ENCODE measurements at places on chromosomes 7 and 10.

DNA sequence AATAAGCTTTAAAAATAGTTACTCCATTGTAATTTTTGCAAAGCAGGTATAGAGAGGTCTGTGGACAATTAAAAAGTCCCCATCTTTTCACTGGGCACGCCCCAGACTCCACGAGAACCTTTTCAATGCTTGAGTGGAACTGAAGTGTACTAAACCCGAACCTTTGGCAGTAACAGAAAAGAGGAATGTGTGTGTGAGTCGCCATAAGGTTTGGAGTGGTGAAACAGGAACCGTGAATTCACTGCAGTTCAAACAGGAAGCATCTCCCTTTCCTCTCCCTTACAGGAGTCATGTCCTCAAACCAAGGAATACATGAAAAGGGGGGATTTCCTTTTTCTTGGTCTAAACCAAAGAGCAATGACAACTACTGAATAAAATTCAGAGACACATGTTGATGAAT, 23.2 kb downstream of the NDUFB2 start:
- DNase-seq = no peak

GRCh38 chr7:101781439-101781838, 36.0 kb upstream of the CUX1 start:
- DNase-seq = no peak

GRCh38 chr10:5575144-5575481, 50.4 kb downstream of the CALML3 start:
- DNase-seq = no peak

DNA sequence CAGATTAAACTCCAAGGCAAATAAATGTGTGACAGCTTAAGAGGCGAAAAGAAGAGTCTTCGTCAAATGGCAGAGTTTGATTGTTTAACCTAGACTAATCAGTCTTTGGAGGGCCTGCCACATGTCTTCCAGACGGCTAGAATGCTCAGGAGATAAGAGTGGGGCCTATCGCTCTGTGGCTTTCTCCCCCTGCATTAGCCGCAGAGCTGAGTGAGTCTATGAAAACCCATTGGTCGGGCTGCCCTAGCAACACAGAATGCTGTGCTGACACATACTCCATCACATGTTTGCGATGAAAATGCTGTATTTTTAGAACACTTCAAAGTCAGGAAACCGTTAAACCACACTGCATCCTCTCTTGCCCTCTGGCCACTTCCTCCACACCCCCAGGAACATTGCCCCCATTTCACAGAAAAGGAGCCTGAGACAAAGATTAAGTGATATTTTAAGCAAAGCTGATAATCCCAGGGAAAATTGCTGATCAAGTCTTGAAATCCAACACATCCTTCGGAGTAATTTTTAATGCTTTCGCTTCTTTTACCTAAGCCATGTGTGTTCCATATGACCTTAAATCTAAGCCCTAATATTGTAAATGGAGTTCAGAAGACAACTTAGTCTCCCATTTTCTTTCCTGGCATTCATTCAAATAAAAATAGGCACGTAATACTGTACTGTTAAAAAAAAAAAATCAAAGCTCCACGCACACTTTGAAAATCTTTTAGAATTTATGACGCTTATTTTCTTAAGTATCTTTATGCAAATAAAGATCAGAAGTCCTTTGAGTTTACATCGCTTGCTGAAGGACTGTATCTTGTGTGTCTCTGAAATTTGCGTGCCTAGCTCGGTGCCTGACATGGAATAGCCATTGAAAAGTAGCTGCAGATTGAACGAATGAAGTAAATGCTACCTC, 161.2 kb downstream of the CELF2 start:
- peak; percentile 30 for DNase-seq

- DNase-seq = no peak
Observed at GRCh38 chr7:156479596-156479995, 161.0 kb upstream of the RNF32 start.

- DNase-seq = peak; percentile 58
Observed at GRCh38 chr7:103445228-103446048, 569 bp downstream of the SLC26A5 start.

- no peak for DNase-seq
Observed at GRCh38 chr7:106793015-106793975, 71.8 kb upstream of the PIK3CG start.

- no peak for DNase-seq
Observed at GRCh38 chr10:6473430-6473829, 106.6 kb downstream of the PRKCQ start.

- no peak for DNase-seq
Observed at GRCh38 chr7:106313456-106313901, 28.7 kb upstream of the NAMPT start.

DNA sequence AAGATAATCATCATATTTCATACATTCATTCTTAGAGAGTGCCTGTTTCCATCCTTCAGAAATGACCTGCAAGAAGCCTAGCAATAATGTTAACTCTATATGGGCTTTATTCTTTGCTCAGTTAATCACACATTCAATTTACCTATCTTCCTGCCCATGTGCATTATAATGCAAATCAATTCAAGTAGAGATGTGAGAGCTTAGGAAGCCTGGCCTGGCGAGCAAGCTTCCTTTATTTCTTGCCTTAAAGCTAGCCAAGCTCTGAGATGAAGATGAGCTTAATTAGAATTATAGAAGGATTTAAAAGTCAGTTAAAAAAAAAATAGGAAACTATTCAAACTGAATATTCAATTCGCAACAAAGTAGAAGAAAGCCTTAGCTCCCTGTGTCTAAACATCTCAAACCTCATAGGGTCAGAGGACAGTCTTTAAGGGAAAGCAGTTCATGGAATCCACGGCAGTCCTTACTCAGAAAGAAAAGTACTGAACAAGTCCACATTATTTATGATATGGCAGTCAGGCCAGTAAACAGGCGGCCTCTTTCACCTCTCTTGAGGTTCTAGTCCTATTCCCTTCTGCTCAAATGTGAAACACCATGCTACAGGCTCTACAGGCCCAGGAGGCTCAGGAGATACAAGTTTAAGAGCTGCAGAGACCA, 214.1 kb downstream of the TFEC start:
- no peak for DNase-seq

DNA sequence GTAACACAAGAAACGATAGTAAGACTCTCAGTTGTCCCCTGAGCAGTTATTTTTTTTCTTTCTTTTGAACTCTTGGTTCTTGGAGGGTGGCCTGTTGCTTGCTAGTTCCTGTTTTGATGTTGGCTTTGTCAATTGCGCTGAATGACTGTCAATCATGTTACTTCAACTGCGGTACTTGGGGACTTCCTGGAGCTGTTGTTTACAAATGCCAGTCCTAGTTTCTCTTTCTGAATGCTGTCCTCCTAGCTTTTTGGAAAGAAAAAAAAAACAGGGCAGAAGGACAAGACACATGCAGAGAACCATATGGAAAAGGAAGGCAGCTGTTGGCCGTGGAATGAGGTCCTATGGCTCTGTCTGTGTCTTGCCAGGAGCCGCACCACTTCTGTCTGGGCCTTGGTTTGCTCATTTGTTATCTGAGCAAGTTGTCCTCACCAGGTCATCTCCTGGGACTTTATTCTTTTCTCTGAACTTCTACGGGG, 7.0 kb upstream of the PDCD4 start:
- no peak for DNase-seq

GRCh38 chr7:149496642-149497391, 792 bp downstream of the ZNF746 start:
- peak; percentile 64 for DNase-seq

DNA sequence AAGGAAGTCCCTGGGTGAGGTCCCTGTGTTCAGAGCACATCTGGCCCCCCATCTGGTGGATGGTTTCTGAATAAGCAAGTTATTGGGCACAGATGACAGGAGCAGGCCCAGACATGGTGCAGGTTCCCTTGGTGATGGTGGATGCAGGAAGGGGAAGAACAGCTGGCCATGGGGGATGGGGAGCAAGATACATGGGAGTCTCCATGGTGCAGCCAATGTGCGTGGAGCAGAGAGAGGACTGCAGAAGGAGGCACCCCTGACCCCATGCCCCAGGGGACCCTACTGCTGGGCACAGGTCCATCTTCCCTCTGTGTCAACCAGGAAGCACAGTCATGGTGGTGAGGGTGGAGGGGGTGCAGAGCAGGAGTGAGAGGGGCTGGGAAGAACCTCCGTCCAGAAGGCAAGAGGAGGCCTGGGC, 43.8 kb upstream of the RABGEF1 start:
- no peak for DNase-seq

- DNase-seq = no peak
Observed at GRCh38 chr7:159130199-159130775, 14.4 kb downstream of the VIPR2 start.

DNA sequence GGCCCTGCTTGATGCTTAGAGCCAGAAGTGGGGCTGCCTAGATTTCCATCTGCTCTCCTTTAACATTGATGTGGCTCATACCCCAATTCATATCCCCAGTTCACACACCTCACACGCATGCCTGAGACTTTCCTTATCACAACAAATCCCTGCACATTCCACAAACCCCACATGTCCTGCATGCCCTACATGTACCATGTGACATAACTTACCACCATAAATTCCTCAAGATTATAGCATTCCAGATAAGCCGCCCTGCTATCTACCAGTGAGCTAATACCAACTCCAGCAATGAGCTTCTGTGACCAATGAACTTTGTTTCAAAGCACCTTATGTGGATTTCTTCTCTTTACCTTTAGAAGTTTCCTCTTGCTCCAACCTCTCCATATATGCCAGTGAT, 104.7 kb upstream of the RAB11FIP2 start:
- no peak for DNase-seq

DNA sequence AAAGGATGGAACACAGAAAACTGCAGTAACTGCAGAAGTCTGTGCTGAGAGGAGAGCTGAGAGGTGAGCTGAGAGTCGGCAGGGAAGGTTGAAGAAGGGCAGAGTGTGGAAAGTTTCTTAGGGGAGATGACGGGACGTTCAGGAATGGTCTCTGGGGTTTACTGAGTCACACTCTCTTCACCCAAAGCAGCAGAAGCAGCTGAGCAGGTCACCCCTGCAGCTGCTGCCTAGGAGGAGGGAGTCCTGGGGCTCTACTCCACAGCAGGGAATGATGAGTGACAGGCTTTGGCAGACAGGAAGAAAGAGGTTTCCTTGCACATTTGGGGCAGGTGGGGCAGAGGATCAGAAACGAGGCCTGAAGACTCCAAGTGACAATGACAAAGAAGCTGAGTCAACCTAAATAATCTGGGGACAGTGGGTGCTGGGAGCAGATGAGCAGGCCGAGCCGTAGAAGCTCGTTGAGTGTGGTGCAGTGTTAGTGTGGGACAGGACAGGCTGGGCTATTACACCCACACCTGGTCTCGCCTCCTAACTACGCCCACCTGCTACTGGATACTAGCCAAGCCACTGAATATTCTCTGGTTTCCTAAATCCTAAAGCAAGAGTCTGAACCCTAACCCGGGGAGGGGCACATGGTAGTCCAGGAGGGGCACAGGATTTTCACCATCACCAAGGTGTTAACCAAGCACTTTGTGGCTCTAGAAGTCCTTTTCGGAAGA, 24.9 kb downstream of the BEND7 start:
- no peak for DNase-seq

DNA sequence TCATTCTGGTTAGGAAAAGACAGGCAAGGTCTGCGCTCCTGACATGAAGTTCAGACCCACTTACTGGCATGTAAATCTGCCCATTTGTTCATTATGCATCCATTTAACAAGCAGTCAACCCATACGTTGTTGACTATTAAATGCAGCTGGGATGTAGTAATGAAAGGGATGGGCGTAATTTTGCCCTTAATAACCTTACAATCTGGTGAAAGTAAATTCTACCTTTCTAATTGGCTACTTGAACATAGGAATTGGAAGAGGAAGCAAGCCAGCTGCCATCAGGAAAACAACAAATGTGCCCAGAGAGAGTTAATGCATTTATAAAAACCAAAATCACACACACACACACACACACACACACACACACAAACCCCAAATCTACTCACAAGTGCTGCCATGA, 170.2 kb upstream of the PITRM1 start:
- DNase-seq = no peak

All from ecto neural progenitor cell (in vitro differentiated cells).